Spleen (tissue), 13 donors: ENCODE measurements at places on chromosomes 1 and 21. TPM values are rescaled to one million over a fixed set of nuclear protein-coding genes. Genes with fewer than 3 reads are reported as not detected.

The ZMPSTE24 gene
- 27.3 TPM for total RNA-seq

- no peaks in the 10 kb centered on the region for H3K36me3 ChIP-seq
- H3K4me1 ChIP-seq = peaks cover 14% of the 10 kb centered on the region
- no peak for DNase-seq
- no peak overlapping the region for H3K4me3 ChIP-seq
- H3K27me3 ChIP-seq = no peaks in the 10 kb centered on the region
Measured at GRCh38 chr1:43243299-43243698, 26.5 kb upstream of the TMEM125 start.

GRCh38 chr1:214362188-214362882 lies 81.4 kb downstream of the SMYD2 start:
- H3K27ac ChIP-seq = no peak overlapping the region
- no peaks in the 10 kb centered on the region for H3K36me3 ChIP-seq

- peak; percentile 45 for DNase-seq
- H3K27ac ChIP-seq = no peak overlapping the region
- no peak overlapping the region for H3K4me3 ChIP-seq
- no peaks in the 10 kb centered on the region for H3K27me3 ChIP-seq
Measured at GRCh38 chr1:29469457-29469856, 233.1 kb downstream of the PTPRU start.

The LAMC2 gene
- total RNA-seq = 0.33 TPM

DNA sequence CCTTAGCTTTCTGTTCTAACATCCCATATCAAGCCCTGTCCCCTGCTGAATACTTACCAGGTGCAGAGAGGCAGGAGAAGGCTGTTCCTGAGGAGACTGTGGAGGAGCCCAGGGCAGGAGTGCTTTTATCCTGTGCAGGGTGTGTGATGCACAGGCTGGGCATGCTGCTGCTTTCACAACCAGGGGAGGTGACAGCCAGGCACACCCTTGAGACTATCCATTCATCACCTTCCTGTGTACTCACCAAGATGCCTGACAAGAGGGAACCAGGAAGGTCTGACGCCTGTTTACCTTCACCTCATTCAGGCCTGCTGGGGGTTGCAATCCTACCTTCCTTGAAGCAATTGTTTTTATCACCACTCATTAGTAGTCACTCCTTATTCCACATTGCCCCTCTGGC lies at the start of gene LCE3E:
LCE3E (minus strand) TSS at position 100 of the 400 bp plus-strand sequence. CDS start 572 bp downstream, outside the sequence.
- no peak within 1 kb of the TSS for H3K4me3 ChIP-seq
- DNase-seq = no peak

GRCh38 chr1:25641931-25642573 lies 25.5 kb downstream of the MAN1C1 start:
- H3K27ac ChIP-seq = no peak overlapping the region
- DNase-seq = no peak
- peaks cover 6% of the 10 kb centered on the region for H3K36me3 ChIP-seq
- H3K4me3 ChIP-seq = no peak overlapping the region
- peaks cover 42% of the 10 kb centered on the region for H3K4me1 ChIP-seq

DNA sequence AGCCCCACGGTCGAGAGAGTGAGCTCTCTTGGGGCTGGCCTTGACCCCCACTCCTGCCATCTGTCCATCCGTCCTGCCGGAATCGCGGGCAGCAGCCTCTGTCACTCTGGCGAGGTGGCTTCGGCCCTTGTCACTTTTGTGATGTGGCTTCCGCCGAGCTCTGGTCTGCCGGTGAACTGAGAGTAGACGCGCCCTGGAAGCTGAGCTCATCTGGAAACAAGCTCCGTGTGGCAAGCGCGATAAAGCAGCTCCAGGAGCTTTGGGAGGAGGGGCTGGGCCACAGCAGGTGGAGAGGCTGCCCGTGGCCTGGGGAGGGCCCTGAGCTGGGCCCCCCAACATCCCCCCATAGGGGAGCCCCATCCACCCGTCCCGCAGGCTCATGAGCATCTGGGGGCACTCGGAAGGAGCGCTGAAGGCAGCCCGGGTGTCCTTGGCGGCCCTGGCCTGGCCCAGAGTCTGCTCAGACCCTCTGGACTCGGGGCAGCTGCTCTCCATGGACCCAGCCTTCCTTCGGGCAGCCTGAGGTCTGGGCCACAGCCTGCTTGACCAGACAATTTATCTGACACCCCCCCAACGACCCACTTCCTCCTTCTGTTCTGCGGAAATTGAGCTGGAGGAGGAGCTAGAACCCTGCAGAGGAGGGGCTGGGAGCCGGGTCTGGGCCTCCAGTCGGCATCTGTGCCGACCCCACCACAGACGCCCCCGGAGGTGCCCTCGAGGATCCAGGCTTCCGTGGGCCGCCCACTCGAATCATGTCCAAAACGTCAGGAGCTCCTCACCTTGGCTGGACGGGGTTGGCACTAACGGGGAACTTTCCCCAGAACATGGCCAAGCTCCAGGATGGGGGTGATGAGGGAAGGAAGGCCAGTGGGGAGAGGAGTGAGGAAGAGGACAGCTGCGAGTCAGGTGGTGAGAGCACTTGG lies 59.1 kb downstream of the SLC19A1 start:
- no peaks in the 10 kb centered on the region for H3K27me3 ChIP-seq
- DNase-seq = peak; percentile 91
- H3K4me3 ChIP-seq = no peak overlapping the region

The MIXL1 gene
- total RNA-seq = not detected

The FOXJ3 gene
- 78.2 TPM for total RNA-seq

- H3K27ac ChIP-seq = no peak overlapping the region
- DNase-seq = no peak
- no peaks in the 10 kb centered on the region for H3K36me3 ChIP-seq
- no peak overlapping the region for H3K4me3 ChIP-seq
- no peaks in the 10 kb centered on the region for H3K27me3 ChIP-seq
- peaks cover 19% of the 10 kb centered on the region for H3K4me1 ChIP-seq
Measured at GRCh38 chr1:66444438-66445265, 89.3 kb upstream of the SGIP1 start.

The PDC gene
- total RNA-seq = not detected

DNA sequence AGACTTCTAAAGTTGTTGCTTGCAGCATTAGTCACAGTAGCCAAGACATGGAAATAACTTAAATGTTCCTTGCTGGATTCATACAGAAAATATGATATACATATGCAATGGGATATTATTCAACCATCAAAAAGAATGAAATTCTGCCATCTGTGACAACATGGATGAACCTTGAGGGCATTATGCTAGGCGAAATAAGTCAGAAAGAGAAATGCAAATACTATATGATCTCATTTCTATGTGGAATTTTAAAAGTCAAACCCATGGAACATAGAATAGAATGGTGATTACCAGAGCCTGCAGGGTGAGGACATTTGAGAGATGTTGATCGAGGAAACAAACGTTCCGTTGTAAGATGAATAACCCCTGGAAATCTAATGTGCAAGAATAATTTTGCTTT lies 43.0 kb downstream of the CRB1 start:
- H3K27ac ChIP-seq = no peak overlapping the region
- H3K36me3 ChIP-seq = no peaks in the 10 kb centered on the region

- DNase-seq = no peak
- no peaks in the 10 kb centered on the region for H3K36me3 ChIP-seq
- no peaks in the 10 kb centered on the region for H3K4me1 ChIP-seq
- H3K27ac ChIP-seq = no peak overlapping the region
Measured at GRCh38 chr1:118012515-118013124, 83.1 kb downstream of the WDR3 start.

DNA sequence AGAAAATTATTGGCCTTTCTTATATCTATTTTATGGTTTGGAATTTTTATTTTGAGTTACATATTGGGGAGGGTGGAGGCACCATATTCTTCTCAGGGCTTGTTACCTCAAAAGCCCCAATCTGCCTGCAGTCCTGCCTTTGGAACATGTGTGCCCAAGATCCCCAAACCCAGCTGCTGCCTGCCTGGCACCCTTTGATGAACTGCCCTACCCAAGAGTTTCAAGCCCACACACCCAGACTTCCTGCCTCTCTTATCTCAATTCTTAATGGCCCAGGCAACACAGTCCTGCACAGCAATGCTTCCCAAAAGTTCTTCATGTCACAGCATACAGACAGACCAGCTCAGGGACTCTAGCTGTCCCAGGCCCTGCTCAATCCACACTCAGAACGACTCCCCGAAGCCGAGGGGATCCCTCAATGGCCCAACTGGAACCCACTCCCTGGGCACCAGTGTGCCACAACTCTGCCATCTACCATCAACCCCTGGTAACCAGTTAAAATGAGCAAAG lies 19.2 kb downstream of the OLFML2B start:
- no peak overlapping the region for H3K27ac ChIP-seq
- H3K27me3 ChIP-seq = no peaks in the 10 kb centered on the region
- H3K36me3 ChIP-seq = no peaks in the 10 kb centered on the region

DNA sequence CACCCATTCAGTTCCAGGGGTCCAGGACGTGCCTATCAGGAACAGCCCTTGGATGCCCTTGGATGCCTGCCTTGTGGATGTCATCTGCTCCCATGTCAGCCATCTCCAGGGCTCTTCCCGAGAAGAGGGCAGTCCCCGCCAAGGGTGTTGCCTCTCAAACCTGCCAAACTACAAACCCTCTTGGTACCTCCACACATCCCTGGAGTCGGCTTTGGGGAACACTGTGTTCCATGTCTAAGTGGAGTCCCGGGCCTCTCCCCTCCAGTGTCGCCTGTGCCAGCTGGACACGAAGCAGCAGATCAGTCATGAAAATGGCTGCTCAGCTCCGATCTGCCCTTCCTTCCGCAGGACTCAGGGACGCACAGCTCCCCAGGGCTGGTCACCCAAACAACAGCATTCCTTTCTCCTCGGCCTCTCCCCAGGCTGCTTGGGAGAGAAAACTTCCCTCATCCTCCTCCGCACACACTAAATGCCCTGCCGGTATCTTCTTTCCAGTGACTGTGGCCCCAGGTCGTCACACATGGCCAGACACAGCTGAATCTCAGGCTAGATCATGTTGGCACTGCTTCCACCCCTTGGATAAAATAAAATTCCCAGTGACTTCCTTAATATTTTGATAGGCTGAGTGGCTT lies 53.4 kb downstream of the GALNT2 start:
- H3K4me1 ChIP-seq = peaks cover 33% of the 10 kb centered on the region
- DNase-seq = no peak
- no peaks in the 10 kb centered on the region for H3K27me3 ChIP-seq
- H3K4me3 ChIP-seq = no peak overlapping the region
- no peaks in the 10 kb centered on the region for H3K36me3 ChIP-seq

DNA sequence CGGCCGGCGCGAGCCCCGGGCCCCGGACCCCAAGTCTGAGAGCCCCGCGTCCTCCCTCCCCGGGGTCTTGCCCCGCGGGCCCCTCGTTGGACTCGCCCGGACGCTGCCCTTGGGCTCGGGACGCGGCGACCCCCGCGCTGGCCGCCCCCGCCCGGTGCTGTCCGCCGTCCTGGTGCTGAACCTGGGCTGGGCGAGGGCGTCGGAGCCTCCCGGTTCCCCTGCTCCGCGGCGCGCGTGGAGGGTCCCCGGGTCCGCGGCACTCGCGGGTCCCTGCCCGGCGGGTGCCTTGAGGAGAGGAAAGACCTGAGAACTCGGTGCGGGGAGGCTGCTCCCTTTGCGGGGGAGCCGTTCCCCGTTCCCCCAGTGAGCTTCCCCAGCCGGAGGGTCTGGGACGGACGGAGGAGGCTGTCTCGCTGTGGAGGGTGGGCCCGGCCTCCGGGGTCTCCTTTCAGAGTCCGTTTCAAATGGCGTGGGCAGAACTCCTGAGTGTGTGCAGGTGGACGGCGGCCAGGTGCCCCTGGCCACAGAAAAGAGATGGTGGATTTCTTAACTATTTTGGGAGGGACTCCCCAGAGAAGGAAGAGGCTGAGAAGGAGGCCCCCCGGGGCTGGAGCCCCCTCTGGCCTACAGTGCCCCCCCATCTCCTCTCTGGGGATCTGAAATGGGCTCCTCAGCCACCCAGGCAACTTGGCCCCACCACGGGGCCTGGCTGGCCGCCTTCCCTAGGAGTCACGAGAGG lies 595 bp downstream of the GABRD start:
- no peaks in the 10 kb centered on the region for H3K36me3 ChIP-seq
- no peak for DNase-seq
- no peak overlapping the region for H3K27ac ChIP-seq
- no peaks in the 10 kb centered on the region for H3K4me1 ChIP-seq
- H3K27me3 ChIP-seq = no peaks in the 10 kb centered on the region

The DNALI1 gene
- total RNA-seq = 1.3 TPM

The TMEM201 gene
- 9.1 TPM for total RNA-seq

DNA sequence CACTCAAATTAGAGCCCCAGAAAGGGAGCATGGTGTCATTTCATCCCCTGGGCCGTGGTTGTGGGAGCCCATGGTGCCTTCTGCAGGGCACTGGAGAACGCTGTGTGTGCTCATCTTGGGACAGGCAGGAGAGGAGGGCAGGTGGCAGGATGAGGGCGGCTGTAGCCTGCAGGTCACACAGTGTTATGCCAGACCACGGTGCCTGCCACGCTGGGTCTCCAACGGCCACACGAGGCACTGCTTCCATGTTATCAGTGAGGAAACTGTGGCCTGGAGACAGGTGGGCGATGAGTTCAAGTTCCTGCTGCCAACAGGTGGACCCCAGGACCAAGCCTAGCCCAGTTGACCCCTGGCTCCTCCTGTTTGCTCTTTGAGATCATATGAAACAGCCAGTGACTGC lies 21.0 kb downstream of the ABCG1 start:
- no peak overlapping the region for H3K4me3 ChIP-seq
- no peaks in the 10 kb centered on the region for H3K27me3 ChIP-seq
- DNase-seq = no peak
- peaks cover 59% of the 10 kb centered on the region for H3K4me1 ChIP-seq
- no peaks in the 10 kb centered on the region for H3K36me3 ChIP-seq
- no peak overlapping the region for H3K27ac ChIP-seq

- no peak overlapping the region for H3K4me3 ChIP-seq
- no peaks in the 10 kb centered on the region for H3K36me3 ChIP-seq
- peak overlapping the region; percentile 36 for H3K27ac ChIP-seq
- no peaks in the 10 kb centered on the region for H3K27me3 ChIP-seq
- DNase-seq = no peak
Measured at GRCh38 chr1:209642816-209643215, 9.4 kb downstream of the LAMB3 start.

DNA sequence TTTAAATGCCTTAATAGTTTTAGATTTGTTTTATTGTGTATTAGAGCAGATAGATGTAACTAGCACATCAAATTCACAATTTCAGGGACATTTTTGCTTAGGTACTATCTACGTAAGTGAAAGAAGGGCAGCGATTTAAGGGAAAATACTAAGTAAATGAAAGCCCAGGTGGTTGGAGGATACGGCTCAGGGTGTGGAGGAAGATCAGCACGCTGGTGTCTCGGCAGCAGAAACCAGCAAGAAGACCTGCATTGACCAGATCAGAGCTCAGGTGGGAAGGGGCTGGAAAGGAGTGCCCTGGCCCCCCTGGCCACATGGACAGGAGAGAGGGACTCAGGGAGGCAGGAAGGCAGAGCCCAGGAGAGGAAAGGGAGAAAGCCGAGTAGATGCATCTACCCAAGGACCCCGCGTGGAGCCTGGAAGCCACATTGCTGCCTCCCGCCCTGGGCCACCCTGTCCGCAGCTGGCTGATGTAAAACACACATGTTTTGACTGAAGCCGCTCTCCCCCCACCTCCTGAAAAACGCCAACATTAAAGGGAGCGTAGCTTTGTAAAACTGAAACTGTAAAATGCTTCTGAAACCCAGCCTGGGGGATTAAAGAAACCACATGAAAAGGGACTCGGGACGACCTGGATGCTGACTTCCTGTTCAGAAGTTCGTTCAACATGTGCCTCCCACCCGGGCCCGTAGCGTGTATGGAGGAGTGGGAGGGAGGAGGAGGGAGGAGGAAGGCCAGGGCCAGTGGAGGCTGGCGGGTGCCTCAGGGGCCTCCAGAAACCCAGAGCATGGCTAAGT lies 72.6 kb upstream of the TARDBP start:
- no peak for DNase-seq
- H3K27me3 ChIP-seq = peaks cover 3% of the 10 kb centered on the region
- H3K36me3 ChIP-seq = no peaks in the 10 kb centered on the region
- peaks cover 12% of the 10 kb centered on the region for H3K4me1 ChIP-seq
- H3K4me3 ChIP-seq = no peak overlapping the region
- H3K27ac ChIP-seq = peak overlapping the region; percentile 24
